ENCODE measurements at places on chromosomes 11 and 22.

DNA sequence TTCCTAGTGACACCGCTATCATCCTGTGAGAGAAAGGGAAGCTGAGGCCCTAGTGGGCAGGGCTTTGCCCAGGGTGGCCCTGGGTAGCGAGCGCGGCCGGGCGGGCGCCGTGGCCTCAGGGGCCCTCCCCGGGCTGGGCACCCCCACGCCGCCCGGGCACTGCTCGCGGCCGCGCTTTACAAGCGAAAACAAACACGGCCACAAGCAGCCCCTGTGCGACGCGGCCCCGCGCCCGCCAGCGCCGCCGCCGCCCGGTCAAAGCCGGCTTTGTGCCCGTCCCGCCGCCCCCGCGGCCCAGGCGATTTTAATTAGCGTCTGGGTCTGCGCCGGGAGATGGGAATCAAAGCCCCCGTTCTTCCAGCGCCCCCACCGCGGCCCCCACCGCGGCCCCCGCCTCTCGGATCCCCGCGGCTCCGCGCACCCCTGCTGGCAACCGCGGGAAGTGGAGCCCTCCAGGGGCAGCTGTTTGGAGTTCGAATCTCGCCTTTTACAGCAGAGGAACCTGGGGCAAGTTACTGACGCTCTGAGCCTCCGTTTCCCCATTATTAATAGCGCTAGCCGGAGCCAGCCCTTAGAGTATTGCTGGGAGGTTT, 47.9 kb downstream of the CHRDL2 start:
- peak; percentile 17 for ATAC-seq

- peak; percentile 49 for ATAC-seq
Observed at GRCh38 chr22:31556627-31557203, 60.4 kb downstream of the SFI1 start.

GRCh38 chr11:108819957-108820356, 155.1 kb downstream of the DDX10 start:
- no peak for ATAC-seq

DNA sequence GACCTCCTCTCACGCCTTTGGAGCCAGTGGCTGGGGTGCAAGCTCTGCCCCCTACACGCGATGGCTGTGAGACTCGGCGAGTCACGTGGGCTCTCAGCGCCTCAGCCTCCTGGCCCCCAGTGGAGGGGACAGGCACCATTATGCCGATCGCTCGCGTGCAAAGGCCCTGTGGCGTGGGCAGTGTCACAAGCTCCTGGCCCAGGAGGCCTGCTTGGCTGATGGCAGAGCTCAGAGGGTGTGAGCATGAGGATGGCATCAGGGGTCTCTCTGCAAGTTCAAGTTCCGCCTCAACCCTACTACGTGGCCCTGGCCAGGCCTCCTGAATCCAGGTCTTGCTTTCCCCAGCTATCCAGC, 90.8 kb upstream of the KCNQ1OT1 start:
- ATAC-seq, result no peak

GRCh38 chr11:12455938-12456337, 78.6 kb downstream of the PARVA start:
- ATAC-seq, result peak; percentile 48
